Right renal cortex interstitium (tissue), 3 donors: ENCODE measurements at places on chromosomes 7 and 10. TPM values are rescaled to one million over a fixed set of nuclear protein-coding genes. Genes with fewer than 3 reads are reported as not detected.

GRCh38 chr7:129376778-129377700 lies 57.2 kb upstream of the STRIP2 start:
- DNase-seq: no peak

DNA sequence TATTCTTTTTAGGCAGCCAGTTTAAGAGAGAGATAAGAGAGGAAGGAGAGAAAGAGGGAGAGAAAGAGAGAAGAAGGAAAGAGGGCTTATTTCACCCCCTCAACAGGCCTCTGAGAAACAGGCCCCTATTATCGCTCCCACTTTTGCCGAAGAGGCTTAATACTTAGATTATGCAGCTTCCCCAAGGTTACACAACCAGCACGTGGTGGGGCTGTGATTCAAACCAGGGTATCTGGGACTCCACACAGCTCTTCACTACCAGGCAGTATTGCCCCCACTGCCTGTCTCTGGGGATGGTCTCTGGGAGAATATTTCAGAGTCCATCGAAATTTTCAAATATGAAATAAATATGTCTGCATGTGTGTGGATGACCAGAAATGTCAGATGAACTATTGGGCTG lies 3.0 kb downstream of the GIMAP1 start:
- no peak for DNase-seq

DNA sequence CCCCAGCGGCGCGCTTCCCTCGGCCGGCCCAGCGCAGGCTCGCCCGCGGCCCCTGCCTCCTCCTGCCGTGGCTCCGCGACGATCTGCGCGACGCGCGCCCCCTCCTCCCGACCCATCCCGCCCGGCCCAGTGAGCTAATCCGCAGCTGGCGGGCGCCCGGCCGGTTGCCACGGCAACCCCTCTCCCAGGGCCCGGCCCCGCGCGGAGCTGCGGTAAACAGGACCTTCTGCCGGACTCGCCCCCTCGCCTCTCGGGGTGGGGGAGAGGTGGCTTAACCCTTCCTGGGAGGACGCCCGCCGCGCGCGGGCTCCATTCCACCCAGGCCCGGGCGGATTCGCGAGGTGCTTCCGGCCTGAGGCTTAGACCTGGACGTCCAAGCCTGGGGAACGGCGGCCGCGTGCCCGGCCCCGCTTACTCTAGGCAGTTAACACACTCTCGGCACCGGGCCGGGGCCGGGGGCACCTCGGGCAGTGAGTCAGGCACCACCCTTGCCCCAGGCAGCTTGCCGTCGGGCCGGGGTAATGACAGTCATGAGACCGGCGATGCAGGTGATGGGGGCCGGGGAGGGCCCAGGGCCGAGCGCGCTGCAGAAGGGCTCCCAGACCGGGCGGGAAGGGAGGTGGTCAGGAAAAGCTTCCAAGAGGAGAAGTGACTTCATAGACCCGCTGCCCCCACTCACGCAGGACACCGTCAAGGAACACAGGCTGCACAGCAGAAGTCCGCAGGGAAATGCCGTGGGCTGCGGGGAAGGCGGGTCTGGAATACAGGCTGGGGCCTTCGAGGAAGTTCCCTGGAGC lies at the start of gene DENND2A:
Gene DENND2A, minus strand, starts transcription at position 87 of the 797 bp plus-strand sequence. CDS start 38,416 bp downstream, outside the sequence.
- peak; percentile 73 for DNase-seq

IL15RA gene
- polyA plus RNA-seq: 1.8 TPM

VAX1 gene
- not detected for polyA plus RNA-seq
